Muscle of leg (tissue), 16 donors: ENCODE measurements at places on chromosomes 3 and 15. TPM values are rescaled to one million over a fixed set of nuclear protein-coding genes. Genes with fewer than 3 reads are reported as not detected.

Gene ZBTB20
- 16.6 TPM for total RNA-seq

Gene PGBD4
- total RNA-seq: 1.6 TPM

Gene TBC1D21
- total RNA-seq: not detected

Gene TNFAIP8L3
- 2.1 TPM for total RNA-seq

Gene ZNF774
- total RNA-seq: 2.3 TPM

Gene SLC12A8
- 1.5 TPM for total RNA-seq

Gene ITPKA
- total RNA-seq: 0.35 TPM

Gene KNG1
- 0.13 TPM for total RNA-seq

Gene AADACL2
- total RNA-seq: not detected

Gene SUCLG2
- total RNA-seq: 23.1 TPM

Gene COL6A5
- 0.09 TPM for total RNA-seq

Gene MTFMT
- 9.7 TPM for total RNA-seq

Gene TERC
- 23.7 TPM for total RNA-seq

Gene HIGD2B
- not detected for total RNA-seq

Gene GP9
- total RNA-seq: 0.40 TPM

Gene TUBGCP5
- total RNA-seq: 21.5 TPM

Gene RBMS3
- total RNA-seq: 77.4 TPM

Gene IL20RB
- total RNA-seq: 0.84 TPM

Gene CYP1A2
- total RNA-seq: not detected

Gene CADM2
- 3.9 TPM for total RNA-seq

Gene AADAC
- 0.35 TPM for total RNA-seq

Gene TRIM71
- 0.18 TPM for total RNA-seq

Gene STRIT1
- 15.3 TPM for total RNA-seq

Gene THAP10
- total RNA-seq: 1.5 TPM

Gene CMTM7
- 3.9 TPM for total RNA-seq

Gene P2RY1
- total RNA-seq: 6.8 TPM

Gene LINGO1
- total RNA-seq: 1.5 TPM

Gene CD96
- total RNA-seq: 0.22 TPM

Gene PLSCR4
- 19.4 TPM for total RNA-seq

Gene ZNF620
- 2.9 TPM for total RNA-seq

Gene NME9
- total RNA-seq: 0.22 TPM

Gene SERPINI1
- total RNA-seq: 10.1 TPM

Gene SLC24A5
- 0.04 TPM for total RNA-seq

Gene ARNT2
- 4.9 TPM for total RNA-seq

Gene EBLN2
- total RNA-seq: 5.3 TPM

Gene CSPG5
- total RNA-seq: 1.4 TPM

Gene TBL1XR1
- 94.2 TPM for total RNA-seq

Gene IMPG2
- total RNA-seq: 1.3 TPM

Gene BMF
- 10.1 TPM for total RNA-seq

Gene SPTBN5
- 6.3 TPM for total RNA-seq

Gene IFT122
- 23.6 TPM for total RNA-seq

Gene C15orf62
- total RNA-seq: 0.13 TPM

Gene SKIC8
- 53.8 TPM for total RNA-seq

Gene SEC61A1
- 105 TPM for total RNA-seq

Gene NPAP1
- total RNA-seq: not detected

Gene BTBD1
- total RNA-seq: 107 TPM

Gene GRK7
- 0.04 TPM for total RNA-seq

Gene PML
- total RNA-seq: 15.2 TPM

Gene PSMD2
- 108 TPM for total RNA-seq

Gene CRYBG3
- 37.2 TPM for total RNA-seq

Gene CGNL1
- total RNA-seq: 9.5 TPM

Gene HYAL2
- 51.6 TPM for total RNA-seq

Gene PLA2G4D
- not detected for total RNA-seq

Gene ARIH1
- total RNA-seq: 54.2 TPM

Gene STRA6
- total RNA-seq: 0.40 TPM
